Activated CD4-positive, alpha-beta T cell treated with anti-CD3 and anti-CD28 coated beads for 48 hours (primary cell): ENCODE measurements at places on chromosomes 7 and 10.

- no peak for DNase-seq
Measured at GRCh38 chr7:131219312-131220041, 108.2 kb upstream of the MKLN1 start.

- DNase-seq: no peak
Measured at GRCh38 chr10:43224321-43224720, 42.5 kb downstream of the RASGEF1A start.

GRCh38 chr10:69457771-69458237 lies 6.5 kb downstream of the TSPAN15 start:
- no peak for DNase-seq

GRCh38 chr7:3078514-3078913 lies 34.8 kb upstream of the CARD11 start:
- no peak for DNase-seq

GRCh38 chr7:137458399-137458798 lies 114.9 kb upstream of the PTN start:
- DNase-seq: no peak

- DNase-seq: no peak
Measured at GRCh38 chr7:98133621-98134303, 27.1 kb downstream of the LMTK2 start.

GRCh38 chr7:102933763-102934162 lies 21.0 kb downstream of the LRRC17 start:
- DNase-seq: no peak

- DNase-seq: no peak
Measured at GRCh38 chr10:116753759-116754158, 11.4 kb upstream of the HSPA12A start.

DNA sequence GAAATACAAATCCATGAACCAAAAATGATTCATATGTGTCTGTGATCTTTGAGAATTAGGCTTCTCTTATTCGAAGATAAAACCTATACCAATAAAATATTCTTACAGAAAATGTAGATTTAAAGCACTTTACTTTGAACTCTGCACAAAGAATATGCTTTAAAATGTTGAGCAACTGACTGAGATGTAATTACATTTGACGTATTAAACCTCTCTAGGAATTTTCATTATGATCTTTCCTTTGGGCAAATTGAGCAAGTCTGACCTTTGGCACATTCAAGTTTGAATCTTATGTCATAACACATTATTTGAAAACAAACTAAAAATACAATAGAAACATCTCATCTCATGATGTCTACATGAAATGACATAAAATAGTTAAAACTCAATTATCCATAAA lies 69.2 kb upstream of the AHR start:
- no peak for DNase-seq

DNA sequence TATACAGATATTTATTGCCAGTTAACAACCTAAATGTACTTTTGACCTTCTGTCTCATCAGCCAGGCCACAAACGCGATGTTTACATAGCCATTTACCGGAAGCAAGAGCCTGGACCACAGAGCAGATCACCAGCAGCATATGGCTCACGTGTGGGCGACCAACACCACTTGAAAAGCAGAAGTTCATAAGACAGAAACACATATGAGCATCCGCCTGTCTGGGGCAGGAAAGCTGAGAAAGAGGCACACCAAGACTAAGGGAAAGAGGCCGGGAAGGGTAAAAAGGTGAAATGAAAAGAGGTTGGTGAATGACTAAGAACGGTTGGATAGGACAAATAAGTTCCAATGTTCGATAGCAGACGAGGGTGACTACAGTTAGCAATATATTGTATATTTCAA lies 1.3 kb downstream of the ABCB1 start:
- peak; percentile 53 for DNase-seq

DNA sequence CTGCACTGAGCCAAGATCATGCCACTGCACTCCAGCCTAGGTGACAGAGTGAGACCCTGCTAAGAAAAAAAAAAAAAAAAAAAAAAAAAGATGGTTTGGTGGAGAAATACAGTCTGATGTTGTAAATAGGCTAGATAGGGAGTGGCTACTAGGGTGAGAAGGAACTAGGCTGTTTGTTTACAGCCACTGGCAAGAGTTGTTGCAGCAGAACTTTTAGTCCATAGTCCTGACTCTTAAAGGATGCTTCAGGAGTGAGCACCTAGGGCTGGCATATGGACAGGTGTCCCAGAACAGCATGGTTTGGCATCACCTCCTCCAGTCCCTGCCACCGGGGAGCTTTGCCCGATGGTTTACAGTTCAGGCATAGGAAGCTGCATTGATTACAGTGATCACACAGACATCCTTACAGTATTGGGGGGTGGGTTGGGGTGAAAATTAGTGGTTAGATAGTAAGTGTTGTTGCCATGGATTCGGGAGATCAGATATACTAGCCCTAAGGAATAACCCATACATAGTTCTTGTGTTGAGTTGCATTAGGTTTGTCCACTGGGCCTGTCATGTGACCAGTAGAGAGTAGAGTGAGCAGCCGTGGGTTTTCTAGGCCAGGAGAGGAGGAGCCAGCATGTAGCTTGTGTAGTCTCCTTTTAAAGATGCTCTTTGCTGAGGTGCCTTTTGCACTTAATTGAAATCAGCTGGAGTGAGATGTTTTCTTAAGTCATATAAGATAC lies 35.9 kb downstream of the ZRANB1 start:
- DNase-seq: no peak

- no peak for DNase-seq
Measured at GRCh38 chr10:87608756-87609155, 50.9 kb upstream of the PAPSS2 start.

- no peak for DNase-seq
Measured at GRCh38 chr7:13090959-13091358, 403.5 kb downstream of the ARL4A start.

DNA sequence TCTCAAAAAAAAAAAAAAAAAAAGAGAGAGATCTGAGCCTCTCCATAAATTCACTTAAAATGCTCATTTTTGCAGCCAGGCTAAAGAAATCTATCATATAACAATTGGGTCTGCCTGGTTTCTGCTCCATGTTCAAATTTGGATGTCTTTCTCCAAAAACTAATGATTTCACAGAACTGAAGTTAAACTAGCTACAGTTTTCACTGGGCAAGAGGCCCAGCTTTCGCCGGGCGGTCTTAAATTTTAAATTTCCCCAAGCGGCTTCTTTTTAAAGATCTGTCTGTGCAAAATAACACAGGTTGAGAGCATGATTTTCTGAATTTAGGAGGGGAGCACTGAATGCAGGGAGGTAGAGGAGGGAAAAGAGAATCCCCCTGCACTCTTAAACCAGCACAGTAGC lies 603.4 kb downstream of the KCNMA1 start:
- DNase-seq: no peak

- DNase-seq: no peak
Measured at GRCh38 chr7:108430664-108431063, 25.6 kb downstream of the NRCAM start.

GRCh38 chr7:27156916-27157701 lies 634 bp upstream of the HOXA7 start:
- no peak for DNase-seq

DNA sequence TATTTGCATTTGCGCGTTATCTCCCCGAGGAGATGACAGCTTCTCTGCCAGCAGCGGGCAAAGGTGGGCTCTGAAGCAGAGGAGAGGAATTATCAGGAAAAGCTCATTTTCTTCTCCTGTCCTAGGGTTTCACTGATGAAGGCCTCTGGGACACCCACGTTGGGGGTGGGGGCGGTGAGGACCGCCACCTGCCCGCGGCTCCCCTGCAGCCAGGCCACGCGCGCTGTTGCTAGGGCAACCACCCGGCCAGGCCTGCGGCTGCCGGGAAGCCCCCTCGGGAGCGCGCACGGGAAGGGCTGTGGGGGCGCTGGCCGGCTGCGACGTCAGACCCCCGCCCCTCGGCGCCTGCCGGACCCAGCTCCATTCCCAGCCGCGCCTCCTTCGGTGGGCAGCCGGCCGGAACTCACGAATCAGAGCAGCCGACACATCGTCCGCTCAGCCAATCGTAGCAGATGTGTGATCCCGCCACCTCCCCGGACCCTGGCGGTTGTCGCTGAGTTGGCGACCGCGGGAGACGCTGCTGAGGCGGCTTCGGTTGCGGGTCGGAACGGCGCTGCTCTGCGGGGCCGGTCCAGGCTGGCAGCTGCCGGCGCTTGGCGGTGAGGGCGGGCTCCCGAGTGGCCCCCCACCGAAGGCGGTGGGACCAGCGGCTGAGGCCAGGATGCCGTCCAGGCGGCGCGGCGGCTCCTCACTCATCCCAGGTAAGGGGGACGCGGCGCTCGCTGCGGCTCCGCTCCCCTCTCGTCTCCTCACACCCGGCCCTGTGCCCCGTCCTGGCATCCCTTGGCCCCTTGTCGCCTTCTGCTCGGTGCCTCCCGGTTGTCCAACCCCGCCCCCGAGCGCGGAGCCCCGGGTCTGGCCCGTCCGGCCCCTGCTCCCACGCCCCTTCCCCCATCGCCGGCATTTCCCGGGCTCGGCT lies at the start of gene TPST1:
TSS of gene TPST1 (plus strand) at position 513 of the 919 bp plus-strand sequence. CDS start 35,092 bp downstream, outside the sequence.
- peak; percentile 83 for DNase-seq

- DNase-seq: no peak
Measured at GRCh38 chr10:84743483-84743882, 415.1 kb downstream of the CCSER2 start.

DNA sequence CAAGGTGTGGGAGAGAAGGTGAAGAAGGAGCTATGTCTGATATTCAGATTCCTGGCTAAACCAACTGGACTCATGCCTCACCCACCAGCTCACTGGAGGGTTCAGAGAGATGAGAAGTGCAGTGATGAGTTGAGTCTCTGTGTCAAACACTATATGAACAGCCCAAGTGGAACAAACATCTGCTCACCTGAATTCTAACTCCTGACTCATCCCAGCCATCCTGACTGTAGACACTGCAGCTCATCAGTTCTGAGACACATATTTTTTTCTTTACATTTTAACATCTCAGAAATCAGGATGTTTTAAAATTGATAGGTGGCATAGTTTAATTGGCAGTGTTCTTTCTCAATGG lies 27.3 kb downstream of the GSDME start:
- DNase-seq: no peak

DNA sequence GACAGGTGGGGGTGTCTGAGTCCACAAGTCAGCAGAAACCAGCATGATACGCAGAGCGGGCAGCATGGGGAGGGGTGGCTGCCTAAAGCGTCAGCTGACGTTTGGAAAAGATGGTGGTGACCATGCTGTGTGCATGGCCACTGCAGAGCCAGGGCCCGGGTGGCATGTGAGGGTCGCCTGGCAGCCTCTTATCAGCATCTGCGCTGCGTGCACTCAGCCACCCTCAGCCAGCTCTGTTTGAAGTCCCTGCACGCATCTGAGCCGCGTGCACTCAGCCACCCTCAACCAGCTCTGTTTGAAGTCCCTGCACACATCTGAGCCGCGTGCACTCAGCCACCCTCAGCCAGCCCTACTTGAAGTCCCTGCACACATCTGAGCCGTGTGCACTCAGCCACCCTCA lies 61.5 kb downstream of the WDR37 start:
- no peak for DNase-seq

- no peak for DNase-seq
Measured at GRCh38 chr10:49369216-49370162, 26.4 kb downstream of the DRGX start.

DNA sequence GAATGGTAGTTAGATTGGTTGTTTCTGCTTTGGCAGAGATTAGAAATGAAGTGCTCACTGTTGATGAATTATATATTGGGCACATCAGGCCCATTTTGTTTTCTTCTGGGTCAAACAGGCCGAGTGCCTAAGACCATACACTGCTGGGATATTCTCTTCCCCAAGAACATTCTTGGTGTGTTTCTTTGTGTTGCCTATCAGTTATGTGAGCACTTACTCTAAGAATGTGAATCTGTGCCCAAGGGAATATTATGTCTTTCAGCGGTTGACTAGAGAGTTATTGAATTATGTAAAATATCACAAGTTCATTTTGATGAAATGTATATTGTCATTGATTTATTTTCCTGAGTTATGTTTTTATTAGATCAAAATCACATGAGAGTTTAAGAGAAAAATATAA lies 255.5 kb upstream of the SMIM30 start:
- DNase-seq: no peak

- DNase-seq: no peak
Measured at GRCh38 chr10:69898524-69898923, 96.8 kb downstream of the COL13A1 start.

DNA sequence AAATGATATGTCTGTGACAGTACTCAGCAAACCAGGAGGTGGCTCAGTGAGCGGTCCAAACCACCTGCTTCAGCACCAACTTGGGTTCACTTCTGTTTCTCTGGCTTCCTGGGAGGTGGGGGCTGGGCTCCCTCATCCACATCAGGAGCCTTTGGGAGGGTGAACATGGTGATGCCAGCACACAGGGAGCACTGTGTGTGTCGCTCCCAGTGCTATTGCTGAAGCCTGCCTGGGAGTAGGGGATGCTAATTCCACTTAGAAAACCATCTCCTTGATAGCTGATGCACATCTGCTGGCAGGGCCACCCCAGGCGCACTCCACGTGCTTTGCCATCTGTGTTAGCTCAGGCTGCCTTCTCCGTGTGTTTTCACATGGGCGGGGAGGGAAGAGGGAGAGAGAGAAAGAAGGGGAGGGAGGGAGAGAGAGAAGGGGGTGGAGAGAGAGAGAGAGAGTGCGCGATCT lies 58.0 kb downstream of the RAMP3 start:
- no peak for DNase-seq

DNA sequence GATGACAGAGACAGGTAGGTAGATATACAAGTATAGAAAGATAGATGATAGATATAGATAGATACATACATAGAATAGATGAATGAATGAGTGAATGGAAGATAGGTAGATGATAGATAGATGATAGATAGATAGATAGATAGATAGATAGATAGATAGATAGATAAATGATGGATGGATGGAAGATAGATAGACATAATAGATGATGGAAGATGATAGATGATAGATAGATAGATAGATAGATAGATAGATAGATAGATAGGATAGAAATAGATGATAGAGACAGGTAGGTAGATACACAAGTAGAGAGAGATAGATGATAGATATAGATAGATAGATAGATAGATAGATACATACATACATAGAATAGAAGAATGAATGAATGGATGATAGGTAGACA lies 510.1 kb upstream of the AUTS2 start:
- no peak for DNase-seq

DNA sequence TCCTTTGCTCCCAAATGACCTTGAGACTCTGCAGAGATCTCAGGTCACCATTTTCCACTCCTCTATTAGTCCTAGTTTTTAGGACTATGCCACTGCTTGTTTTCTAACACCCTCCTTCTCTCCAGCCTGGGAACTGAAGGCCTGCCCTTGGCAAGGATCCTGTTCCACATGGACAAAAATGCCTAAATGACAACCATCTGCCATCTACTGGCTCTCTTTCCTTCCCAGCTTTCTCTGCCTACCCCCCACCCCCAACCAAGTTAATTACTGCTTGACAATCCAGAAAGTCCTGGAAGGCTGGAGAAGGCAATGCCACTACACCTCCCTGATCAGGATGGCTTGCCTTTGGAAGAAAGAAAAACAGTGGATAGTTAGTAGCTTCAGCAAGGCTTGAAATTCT lies 44.8 kb upstream of the SP8 start:
- DNase-seq: no peak

DNA sequence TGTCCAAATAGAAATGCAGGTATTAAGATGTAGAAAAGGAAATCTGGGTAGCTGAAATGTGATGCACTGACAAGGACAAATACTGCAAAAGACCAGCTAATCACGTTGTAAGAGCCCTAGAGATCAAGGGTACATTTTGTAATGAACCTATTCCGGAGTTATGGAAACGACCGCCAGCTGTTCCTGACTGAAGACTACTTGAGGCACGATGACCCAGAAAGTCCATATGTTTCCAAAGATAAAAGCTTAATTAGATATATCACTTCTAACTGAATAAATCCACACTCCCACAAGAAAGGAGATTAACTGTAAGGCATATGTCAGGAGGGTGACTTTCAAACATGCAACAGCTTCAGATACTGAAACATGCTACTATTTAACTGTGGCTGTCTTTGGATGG lies 253.5 kb downstream of the NSUN6 start:
- DNase-seq: no peak
